Cardiac muscle cell (in vitro differentiated cells and primary cell): ENCODE measurements at places on chromosomes 1 and 21. TPM values are rescaled to one million over a fixed set of nuclear protein-coding genes. Genes with fewer than 3 reads are reported as not detected.

DNA sequence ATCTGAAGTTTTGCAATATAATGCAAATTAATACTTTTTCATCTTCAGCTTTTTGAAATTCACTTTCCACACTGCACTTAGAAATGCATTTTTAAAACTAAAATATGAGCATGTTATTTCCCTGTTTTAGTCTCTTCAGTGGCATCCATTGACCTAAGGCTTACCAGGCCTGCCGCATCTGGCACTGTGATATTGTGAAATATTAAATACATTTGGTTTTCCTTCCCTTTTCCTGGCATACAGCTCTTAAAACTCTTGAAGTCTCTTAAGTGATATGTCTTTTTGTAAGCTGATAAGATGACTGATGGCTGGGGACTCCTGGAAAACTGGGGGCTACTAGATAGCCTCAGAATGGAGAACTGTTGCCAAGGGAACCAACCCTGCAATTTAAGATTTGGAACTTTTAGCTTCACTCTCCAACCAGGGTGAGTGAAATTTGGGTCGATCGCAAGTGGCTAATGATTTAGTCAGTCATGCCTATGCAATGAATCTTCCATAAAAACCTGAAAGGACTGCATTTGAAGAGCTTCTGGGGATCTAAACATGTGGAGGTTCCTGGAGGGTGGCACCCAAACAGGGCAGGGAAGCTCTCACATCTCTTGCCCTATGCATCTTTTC, 75.5 kb upstream of the PDC start:
- peak; percentile 65 for DNase-seq

DNA sequence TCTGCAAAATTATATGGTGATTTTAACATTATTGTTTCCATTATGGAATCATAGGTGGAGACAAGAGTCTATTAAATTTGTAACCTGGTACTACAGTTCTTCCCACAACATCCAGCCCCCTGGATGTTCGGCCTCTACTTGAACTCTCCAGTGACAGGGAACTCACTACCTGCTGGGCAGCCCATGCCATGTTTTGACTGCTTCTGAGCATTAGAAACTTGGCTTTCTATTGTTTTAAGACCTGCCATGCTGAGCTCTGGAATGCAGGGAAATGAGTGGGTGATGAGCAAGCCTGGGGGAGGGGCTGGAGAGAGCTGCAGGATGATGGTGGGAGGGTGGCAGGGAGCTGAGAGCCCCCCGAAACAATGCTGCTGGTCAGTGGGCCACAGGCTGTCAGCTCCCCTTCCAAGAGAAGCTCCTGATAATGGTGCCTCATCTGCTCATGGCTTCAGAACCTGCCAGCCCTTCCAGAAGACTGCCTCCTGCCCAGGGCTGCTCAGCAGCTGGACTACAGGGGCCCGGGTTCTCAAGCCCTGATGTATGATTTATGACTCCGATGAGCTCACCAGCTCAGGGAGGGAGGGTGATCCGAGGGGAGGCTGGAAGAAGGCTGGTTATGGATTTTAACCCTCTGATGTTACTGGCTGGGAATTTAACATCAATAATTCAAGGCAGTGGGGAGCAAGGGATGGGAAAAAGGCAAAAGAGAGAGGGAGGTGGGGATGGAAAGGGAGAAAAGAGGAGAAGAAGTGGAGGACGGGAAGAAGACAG, 205.0 kb downstream of the HIVEP3 start:
- peak; percentile 39 for DNase-seq

DNA sequence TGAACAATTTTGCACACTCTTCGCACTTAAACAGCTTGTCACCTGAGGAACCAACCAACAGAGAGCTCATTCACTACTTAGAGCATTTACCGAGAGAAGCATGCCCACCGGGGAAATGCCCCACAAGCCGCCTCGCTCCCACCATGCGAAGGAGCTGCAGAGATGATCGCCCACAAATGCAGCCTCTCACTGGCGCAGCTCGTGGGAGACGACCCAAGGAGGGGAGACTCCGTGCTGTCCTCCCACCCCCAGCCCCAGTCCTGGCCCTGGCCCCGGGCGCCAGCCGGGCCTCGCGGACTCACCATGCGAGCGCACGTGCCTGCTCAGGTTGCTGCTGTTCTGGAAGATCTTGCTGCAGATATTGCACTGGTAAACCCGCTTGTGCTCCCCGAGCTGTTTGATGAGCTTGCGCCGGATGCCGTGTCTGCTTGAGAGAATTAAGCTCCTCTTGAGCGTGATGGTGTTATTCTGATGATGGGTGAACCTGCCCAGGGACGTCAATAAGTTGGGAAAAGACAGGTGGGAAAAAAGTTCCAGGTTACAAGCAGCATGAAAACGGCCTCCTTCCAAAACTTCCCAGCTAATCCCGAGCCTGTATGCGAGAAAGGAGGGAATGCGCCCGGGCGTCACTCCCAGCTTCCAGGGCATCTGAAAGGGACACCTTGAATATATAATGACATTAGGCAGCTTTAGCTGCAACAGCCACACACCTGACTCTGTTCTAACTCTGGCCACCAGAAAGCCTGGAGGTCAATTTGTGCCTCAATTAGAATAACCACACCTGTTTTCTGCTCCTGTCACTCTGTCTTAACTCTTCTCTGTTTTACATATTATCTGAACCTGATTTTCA, 42.8 kb downstream of the PRDM15 start:
- DNase-seq = no peak

- no peak for DNase-seq
These were observed 181.2 kb upstream of the SGIP1 start for GRCh38 chr1:66352792-66353191.

DNA sequence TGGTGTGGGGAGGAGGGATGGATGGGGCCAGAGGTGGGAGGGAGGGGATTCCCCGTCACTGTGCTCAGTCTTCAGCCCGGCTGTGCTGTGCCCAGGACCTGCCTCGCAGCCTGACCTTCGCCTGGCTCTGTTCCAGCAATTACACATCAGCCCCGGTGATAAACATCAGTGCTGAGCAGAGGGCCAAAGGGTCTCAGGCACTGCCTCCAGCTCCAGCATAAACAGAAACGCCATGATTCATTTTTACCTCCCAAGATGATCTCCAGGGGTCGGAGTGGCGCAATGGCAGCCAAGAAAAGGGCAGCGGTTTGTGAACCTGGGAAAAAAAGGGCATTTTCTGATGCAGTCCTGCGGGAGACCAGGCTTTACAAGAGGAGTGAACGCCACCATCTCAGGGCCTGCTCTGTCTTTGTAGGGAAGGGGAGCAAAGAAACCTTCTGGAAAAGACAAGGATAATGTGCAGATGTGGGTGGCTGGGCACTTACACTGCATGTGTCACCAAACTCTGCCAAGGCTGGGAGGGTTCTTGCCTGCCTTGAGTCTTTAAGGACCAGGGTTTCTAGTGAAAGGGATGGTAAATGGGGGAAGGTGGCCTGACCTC, 28.1 kb downstream of the SHISA4 start:
- DNase-seq = peak; percentile 91

DNA sequence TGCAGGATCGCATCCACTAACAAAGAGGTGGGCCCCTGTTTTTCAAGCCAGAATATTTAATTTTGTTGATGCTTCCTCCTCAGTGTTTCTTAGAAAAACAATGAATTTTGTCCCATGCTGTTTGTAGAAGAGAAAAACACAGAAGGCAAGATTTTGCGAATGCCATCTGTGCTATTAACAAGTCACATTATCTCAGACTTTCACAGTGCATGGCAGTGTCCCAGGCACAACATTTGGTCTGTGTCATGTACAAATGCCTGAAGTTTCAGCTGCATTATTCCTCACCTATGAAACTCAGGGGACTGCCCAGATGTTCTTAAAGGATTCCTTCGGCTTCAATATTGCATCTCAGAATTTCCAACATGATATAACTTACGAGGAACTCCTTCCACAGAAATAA, 99.6 kb upstream of the ZC3H11B start:
- no peak for DNase-seq

DNA sequence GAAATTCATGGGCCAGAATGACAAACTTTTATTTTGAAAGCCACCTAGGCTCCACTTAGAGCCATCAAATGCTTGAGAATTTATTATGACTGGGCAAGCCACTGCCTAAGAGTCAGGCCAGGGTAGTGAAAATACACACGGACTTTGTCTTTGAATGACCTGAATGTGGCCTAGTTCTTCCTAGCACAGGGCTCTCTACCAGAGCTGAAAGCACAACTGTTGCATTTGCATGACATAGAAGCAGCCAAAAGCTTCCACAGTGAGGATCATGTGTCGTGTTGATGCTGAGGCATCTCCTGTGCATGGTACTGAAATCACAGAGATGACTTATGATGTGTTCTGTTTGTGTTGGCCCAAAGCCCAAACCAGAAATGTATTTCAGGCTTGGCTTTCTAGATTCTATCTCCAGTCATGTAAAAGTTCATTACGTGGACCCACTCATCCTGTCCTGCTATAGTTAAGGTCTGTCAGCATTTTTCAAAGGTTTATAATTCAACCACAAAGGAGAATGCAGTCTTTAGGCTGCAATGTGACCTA, 164.0 kb upstream of the UBE2U start:
- DNase-seq = peak; percentile 96

DNA sequence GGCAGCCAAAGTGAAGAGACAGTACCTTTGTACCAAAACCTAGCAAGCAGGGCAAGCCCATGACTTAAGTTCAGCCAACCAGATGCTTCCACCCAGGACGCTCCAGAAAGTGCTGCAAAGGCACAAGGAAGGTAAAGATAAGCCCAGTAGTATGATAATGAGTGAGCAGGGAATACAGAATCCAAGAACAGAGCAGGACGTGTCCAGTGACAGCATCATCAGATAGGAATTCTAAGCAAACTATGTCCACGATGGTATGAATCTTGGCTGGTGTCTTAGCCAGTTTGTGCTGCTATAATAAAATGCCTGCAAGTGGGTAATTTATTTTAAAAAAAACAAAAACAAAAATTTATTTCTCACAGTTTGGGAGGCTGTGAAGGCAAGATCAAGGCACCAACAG, 13.6 kb downstream of the GJA4 start:
- DNase-seq = no peak

GRCh38 chr1:30087465-30087864, 635.9 kb downstream of the MATN1 start:
- DNase-seq = peak; percentile 34

- DNase-seq = peak; percentile 9
These were observed 237.5 kb downstream of the TTLL7 start for GRCh38 chr1:83761167-83762038.

DNA sequence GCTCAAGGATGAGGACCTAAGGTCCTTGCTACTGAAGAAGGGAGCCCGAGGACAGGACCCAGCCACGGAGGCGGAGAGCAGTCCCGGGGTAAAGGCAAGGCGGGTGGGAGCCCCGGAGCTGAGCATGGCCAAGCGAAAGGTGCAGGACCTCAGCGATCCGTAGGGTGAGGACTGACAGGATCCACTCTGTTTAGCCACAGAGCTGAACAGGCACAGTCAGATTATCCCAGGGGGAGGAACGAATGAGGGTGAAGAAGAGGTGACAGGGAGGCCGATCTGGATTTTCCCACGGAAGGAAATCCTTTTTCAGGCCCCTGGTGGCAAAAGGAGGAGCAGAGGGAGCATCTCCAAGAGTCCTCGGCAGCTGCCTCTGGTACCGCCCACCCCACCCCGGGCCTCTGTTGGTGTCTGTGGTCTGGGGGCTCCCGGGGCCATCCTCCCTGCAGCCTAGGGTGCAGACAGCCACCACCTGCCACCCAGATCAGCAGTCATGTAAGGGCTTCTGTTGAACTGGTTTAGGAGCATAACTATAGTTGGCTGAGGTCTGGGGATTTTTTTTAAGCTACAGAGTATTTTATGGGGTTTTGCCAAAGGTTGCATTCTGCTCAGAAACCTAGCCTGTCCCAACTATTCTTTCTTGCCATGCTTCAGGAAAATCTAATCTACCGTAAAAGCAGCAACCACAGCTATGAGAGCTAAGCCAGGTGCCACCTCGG, 32.3 kb upstream of the LBR start:
- no peak for DNase-seq

DNA sequence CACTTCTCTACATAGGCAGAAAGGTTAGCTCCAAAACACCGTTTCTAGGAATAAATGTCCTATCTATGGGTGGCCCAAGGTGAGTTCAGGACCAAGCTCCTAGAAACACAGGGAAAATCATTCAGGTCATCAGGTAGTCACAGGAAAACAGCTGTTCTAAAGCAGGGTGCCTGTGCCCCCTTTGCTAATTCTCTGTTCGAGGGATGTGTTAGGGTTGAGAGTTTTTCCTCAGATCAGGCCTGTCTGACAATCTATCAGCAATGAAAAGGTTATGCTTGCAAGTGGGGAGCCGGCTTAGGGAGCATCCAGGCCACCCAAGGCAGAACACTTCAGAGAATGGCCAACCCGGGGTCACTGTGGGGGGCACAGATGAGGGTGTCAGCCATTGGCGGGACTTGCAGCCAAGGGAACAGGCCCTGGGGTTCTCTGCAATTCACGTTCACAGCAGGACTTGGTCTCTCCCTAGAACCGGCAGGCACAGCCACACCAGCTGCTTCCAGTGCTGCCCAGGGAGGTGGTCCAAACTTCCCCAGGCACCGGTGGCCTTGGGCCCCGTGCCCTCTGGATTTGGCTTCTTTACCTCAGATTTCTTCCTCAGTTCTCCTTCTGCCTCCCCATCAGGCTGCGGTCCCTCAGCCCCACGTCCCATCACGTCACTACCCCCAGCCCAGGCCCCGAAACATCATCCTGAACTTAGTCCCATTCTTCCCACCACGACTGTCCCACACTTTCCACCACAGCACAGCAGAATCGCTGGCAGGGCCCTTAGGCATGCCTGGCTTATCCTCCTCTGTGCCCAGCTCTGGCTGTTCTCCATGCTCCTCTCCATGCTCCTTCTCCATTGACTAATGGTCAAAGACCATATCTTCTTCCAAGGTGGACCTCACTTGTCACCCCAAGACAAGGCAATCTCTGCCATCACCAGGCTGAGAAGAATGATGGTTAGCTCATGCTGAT, 11.0 kb downstream of the CD2 start:
- DNase-seq = no peak

- no peak for DNase-seq
These were observed 840.6 kb downstream of the BRINP3 start for GRCh38 chr1:189637041-189637440.

DNA sequence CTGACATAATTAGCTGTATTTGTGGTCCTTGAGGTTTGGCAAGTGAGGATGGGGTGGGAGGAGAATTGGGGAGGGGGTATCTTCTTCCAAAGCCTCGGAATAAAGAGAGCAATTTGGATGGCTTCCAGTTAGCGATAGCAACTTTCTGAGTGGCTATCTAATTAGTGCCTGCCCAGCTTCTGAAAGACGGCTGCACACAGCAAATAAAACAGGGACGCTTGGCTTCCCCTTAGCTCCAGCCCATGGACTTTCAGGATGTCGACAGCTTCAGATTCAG, 31.1 kb downstream of the KLHDC7A start:
- no peak for DNase-seq

GRCh38 chr1:76695535-76695934, 171.7 kb upstream of the ST6GALNAC5 start:
- DNase-seq = no peak

The DPH2 gene
- total RNA-seq = 17.1 and 20.7 TPM in 2 replicates

The RGS18 gene
- total RNA-seq = not detected in 2 replicates

The AKIRIN1 gene
- total RNA-seq = 93.6 and 125 TPM in 2 replicates

The EXOC8 gene
- 10.3 and 12.6 TPM in 2 replicates for total RNA-seq

The CASZ1 gene
- 41.9 and 87.3 TPM in 2 replicates for total RNA-seq

The VHLL gene
- total RNA-seq = 0.98 TPM in 1 of 2 replicates, not detected in the other

The AXDND1 gene
- total RNA-seq = 0.54 TPM in 1 of 2 replicates, not detected in the other

The GPR37L1 gene
- total RNA-seq = not detected in 2 replicates
